Cortex of kidney (tissue), 1 donor: ENCODE measurements at places on chromosomes 7 and 10.

DNA sequence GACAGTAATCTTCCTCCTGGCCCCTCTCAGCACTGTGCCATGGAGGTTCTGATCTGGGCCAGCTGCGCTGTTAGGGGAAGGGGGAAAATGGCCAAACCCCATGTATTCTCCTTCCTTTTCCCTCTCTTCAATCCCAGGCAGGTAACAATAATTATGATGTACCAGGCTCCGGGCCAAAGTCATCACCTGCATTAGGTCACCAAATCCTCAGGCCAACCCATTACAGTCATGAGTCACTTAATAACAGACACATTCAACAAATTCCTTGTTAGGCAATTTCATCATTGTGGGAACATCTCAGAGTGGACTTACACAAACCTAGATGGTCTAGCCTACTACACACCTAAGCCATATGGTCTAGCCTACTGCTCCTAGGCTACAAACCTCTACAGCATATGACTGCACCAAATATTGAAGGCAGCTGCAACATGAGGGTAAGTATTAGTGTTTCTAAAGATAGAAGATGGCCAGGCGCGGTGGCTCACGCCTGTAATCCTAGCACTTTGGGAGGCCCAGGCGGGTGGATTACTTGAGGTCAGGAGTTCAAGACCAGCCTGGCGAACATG lies 2.2 kb upstream of the HSPB1 start:
- no peak for DNase-seq

DNA sequence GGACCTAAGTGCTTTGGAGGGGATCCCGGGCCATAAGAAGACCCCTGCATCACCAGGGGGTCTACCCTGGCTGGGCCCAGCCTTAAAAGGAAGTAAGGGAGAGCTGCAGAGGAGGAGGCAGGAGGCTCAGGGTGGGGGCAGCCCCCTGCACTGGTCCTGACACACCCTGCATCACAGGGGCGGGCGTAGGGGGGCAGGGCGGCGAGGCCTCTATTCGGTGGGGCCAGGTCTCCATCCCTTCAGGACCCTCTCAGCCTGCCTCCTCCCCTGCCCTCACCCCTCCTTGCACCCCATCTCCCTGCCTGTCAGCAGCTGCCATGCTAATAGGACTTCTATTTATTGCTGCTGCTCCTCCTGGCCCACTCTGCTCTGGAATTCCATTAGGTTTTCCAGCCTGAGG lies 101.4 kb downstream of the C10orf105 start:
- no peak for DNase-seq

GRCh38 chr7:42689626-42690025 lies 222.2 kb downstream of the C7orf25 start:
- no peak for DNase-seq

DNA sequence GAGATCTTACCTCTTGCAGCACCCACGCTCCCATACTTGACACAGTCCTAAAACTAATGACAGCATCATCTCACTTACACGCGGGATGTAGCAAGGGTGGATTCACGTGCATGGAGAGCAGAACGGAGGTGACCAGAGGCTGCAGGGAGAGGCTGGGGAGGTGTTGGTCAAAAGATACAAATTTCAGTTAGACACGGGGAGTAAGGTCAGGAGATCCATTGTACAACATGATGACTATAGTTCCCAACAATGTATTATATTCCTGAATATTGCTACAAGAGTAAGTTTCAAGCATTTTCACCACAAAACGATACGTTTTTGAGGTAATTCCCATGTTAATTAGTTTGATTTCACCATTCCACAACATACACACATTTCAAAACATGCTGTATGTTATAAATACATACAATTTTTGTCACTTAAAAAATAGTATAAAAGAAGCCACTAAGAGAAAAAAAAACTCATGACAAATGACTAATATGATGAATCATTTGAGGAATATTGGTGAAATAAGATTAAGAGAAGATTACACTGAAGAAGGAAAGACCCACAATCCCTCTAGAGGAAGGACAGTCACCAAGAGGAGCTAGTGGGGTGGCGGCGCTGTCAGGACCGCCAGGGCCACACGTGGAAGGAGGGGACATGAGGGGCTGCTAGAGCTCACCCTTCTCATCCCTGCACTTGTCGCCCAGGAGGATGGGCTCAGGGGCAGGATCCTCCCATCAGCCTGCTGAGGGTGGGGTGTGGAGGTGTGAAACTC lies 49.4 kb upstream of the EGFR start:
- DNase-seq = no peak
